ENCODE measurements at places on chromosomes 13 and 19.

GRCh38 chr19:11323601-11324078 is 15.8 kb downstream of the RAB3D start:
- no peak for DNase-seq

DNA sequence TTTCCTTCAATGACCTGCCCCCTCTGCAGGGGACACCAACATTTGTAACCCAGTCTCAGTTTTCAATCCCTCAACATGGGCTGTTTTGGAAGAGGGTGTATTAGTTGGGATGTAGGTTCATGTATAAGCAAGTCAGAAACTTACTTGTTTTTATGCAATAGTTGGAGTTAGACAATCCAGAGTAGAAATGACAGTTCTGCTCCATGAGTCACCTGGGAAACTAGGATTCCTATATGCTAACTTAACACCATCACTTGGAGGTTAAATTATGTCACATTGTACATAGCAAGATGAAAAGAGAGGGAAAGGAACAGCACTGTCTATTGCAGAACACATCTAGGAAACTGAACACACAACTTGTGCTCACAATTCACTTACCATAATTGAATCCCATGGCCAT is 436.4 kb downstream of the RFC3 start:
- no peak for DNase-seq

- DNase-seq: no peak
These were observed 224.0 kb downstream of the GGACT start for GRCh38 chr13:100364591-100364990.

DNA sequence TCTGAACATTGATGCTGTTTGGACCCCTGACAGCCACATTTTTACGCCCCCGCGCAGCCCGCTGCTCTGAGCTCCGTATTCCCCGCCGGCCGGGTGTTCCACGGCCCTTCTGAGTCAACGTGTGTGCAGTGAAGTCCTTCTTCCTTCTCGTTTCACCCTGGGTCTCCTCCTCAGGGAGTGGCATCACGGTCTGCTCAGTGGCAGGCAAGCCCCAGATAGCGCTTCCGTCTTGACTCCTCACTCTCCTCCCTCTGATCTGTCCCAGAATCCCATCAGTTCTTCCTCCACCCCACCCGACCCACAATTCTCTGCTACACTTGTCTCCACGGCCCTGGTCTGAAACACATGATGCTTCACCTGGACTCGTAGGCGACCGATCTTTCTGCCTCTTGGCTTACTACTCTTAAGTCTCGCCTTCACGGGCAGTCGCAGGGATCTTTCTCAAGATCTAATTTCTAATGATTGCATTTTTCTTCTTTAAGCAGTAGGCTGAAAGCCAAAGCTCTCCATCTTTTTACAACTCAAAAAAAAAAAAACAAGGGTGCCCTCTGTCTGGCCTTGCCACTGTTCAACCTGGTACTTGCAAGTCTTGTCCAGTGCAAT is 33.9 kb downstream of the CCNE1 start:
- DNase-seq: peak; percentile 5

- no peak for DNase-seq
These were observed 40.8 kb downstream of the CYP2B6 start for GRCh38 chr19:41031916-41032315.

- DNase-seq: no peak
These were observed 26.6 kb downstream of the KLF2 start for GRCh38 chr19:16351133-16351809.

GRCh38 chr13:51861723-51862300 is at the start of gene CCDC70:
Gene CCDC70 (plus strand): TSS chr13:51861969. CDS start chr13:51865412, 3,443 bp downstream.
- DNase-seq: no peak

- DNase-seq: no peak
These were observed 14.5 kb downstream of the ZNF708 start for GRCh38 chr19:21314676-21315075.

- DNase-seq: no peak
These were observed 15.1 kb downstream of the LILRA5 start for GRCh38 chr19:54297759-54298305.

DNA sequence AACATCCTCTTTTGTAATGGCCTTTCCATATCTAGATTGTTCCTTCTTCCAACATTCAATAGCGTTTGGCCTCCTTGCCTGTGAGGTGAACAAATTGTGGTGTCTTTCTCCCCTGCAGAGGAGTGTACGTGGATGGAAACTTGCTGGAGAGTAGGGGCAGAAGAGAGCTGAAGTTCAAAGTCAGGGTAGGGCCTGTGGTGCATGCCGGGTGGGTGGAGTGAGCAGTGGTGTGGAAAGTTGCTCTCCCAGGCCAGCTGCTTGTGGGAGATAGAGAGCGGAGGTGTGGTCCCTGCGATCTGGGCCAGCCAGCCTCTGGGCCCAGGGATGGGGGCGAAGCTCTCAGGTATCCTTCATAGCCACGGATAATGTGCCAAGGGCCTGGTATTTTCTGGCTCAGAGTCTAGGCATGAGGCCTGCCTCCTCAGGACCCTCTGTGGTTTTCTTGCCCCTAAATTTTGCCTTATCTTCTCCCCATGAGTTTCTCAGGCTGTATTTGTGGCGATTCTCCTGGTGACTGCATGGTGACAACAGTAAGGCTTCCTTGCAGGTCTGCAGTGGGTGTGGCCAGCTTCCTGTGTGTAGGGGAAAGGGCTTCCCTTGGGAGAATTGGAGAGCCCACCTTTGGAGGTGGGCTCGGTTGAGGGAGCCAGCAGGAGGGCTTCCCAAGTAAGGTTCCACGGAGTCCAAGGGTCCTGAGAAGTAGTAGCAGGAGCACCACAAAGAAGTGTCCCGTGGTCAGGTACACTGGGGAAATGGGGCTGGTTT is 6.7 kb downstream of the RGCC start:
- DNase-seq: no peak

- no peak for DNase-seq
These were observed 9.5 kb upstream of the ERFL start for GRCh38 chr19:41937525-41938468.

- no peak for DNase-seq
These were observed 587 bp downstream of the TMEM238 start for GRCh38 chr19:55383279-55384130.
